Stimulated activated CD4-positive, alpha-beta T cell treated with anti-CD3 and anti-CD28 coated beads, Interleukin-2, amount 100 ng/mL, for 24 hours (primary cell): ENCODE measurements at places on chromosomes 5 and 9.
A peak's percentile ranks its signal among the peaks of the same experiment; 100 is the strongest.

DNA sequence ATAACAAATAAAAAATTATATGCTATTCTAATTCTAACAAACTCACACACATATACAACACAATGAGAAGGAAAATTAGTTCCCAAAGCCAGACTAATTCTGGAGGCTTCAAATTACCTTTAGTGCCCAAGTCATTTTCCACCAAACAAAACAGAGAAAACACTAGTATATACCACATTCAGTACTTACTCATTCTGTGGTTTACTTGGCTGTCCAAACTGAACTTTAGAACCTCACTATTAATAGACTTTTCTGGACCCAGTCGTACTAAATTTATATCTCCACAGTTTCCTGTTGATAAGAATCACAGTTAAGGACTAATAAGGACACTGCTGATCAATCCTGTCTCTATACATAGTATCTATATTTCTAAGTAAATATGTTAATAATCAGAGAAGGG lies 66.4 kb downstream of the SETX start:
- no peak for DNase-seq

DNA sequence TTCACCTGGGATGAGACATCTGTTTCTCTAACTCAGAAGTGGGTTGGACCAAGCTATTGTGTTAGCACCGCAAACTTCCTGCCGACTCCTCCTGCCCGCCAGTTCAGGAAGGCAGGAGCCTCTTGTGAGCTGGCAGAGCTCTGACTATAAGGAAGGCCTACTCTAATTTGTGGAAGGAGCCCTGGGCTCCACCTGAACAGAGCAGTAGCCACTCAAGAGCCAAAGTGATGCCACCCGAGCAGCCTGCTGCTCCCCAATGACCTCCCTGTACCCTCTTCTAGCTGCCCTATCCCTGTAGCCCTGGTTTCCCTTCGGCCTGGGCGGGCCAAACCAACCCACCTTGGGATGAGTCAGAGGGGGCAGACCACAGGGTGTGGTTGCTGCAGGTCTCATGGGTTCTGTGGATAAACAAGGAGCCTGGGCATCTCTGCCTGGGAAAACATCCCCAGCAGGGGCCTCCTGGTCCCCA lies 81.6 kb downstream of the PSD2 start:
- no peak for DNase-seq

- DNase-seq: peak; percentile 20
Observed at GRCh38 chr5:179974946-179975712, 67.4 kb upstream of the TBC1D9B start.

DNA sequence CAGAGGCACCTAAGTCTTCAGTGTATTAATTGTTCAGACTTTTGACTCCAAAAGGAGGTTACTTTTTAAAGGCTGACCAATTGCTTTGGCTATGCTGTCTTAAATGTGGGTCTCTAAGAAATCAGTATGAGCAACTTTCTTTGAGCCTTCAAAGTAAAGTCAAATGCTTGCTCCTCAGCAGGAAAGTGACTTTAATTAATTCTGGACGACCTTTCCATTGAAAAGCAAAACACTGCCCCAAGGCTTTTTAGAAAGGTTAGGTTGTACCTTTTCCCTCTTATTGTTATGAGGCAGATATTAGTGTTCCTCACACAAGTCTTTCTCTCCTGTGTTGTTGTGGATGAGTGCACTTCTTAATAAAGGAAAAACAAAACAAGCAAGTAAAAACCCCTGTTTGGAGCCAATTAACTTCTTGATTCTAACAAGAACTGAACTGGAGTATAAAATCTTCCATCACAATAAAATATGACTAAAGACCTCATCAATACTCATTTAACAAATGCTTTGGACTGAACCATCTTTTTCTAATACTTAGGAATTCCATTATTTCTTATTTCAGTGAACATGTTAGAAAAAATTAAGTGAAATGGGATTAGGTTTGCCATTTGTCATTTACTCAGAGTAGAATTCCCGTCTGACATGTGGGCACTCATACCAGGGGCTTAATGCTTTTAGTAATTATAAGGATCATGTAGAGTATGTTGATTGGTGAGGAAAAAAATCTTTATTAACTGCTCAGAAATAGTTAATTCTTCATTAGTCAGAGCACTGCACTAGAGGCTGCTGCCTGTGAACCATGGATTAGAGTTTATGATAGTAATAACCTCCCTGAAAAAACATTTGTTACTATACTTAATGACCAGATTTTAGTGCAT lies 159.1 kb upstream of the ZNF608 start:
- no peak for DNase-seq

- no peak for DNase-seq
Observed at GRCh38 chr5:72438141-72438540, 69.1 kb downstream of the ZNF366 start.

- DNase-seq: no peak
Observed at GRCh38 chr5:71769287-71769686, 50.2 kb downstream of the CARTPT start.

- DNase-seq: no peak
Observed at GRCh38 chr9:98519641-98520040, 189.1 kb downstream of the GABBR2 start.

GRCh38 chr5:100270023-100270771 lies 265.0 kb upstream of the FAM174A start:
- no peak for DNase-seq

GRCh38 chr5:92836855-92837755 lies 743.9 kb downstream of the NR2F1-AS1 start:
- no peak for DNase-seq

GRCh38 chr9:83620841-83621636 lies 1.9 kb upstream of the IDNK start:
- peak; percentile 46 for DNase-seq

DNA sequence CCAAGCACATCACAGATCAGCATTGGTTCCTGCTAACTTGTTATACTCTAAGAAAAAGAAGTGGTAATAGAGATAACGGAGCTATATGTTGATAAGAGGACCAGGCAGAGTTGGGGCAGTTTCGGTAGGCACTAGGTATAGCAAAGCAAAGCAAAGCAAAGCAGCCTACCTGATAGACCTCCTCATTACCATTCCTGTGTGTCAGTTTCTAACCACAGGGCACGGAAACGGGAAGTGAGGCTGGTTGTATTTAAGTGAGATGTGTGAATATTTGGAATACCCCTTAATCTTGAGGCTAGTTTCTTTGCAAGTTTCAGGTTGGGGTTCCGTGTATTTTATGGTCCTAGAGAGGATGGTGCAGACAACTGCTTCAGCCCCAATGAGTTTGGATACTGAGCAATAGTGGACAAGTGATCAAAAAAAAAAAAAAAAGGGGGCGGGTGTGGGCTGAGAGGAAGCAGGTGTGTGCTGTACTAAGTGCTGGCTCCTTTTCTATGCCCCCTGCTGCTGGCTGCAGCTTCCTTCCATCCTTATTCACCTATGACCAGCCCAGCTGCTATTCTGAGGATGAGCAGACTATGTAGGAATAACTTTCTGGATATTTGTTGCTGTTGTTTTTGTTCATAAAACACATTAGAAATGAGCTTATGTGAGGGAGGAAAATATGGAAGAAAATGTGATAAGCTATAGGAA lies 183.3 kb downstream of the SH3GL2 start:
- no peak for DNase-seq

GRCh38 chr5:144680711-144681110 lies 510.0 kb downstream of the KCTD16 start:
- DNase-seq: no peak

DNA sequence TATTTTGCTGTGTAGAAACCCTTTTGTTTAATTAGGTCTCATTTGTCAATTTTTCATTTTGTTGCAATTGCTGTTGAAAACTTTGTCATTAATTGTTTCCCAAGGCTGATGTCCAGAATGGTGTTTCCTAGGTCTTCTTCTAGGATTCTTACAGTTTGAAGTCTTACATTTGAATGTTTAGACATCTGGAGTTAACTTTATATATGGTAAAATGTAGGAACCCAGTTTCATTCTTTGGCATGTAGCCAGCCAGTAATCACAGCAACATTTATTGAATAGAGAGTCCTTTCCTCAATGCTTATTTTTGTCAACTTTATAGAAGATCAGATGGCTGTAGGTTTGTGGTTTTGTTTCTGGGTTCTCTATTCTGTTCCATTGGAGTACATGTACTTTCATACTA lies 1290.8 kb upstream of the CDH9 start:
- DNase-seq: no peak

- no peak for DNase-seq
Observed at GRCh38 chr9:34624475-34625185, 4.2 kb downstream of the ARID3C start.

- DNase-seq: no peak
Observed at GRCh38 chr9:120791161-120791560, 2.1 kb downstream of the FBXW2 start.

GRCh38 chr5:52856564-52856963 lies 68.8 kb downstream of the ITGA1 start:
- DNase-seq: no peak

- DNase-seq: no peak
Observed at GRCh38 chr5:93569300-93570160, 11.5 kb downstream of the NR2F1-AS1 start.

GRCh38 chr5:66469684-66470083 lies 126.5 kb upstream of the MAST4 start:
- no peak for DNase-seq

GRCh38 chr5:59709846-59710245 lies 183.7 kb downstream of the PDE4D start:
- no peak for DNase-seq

DNA sequence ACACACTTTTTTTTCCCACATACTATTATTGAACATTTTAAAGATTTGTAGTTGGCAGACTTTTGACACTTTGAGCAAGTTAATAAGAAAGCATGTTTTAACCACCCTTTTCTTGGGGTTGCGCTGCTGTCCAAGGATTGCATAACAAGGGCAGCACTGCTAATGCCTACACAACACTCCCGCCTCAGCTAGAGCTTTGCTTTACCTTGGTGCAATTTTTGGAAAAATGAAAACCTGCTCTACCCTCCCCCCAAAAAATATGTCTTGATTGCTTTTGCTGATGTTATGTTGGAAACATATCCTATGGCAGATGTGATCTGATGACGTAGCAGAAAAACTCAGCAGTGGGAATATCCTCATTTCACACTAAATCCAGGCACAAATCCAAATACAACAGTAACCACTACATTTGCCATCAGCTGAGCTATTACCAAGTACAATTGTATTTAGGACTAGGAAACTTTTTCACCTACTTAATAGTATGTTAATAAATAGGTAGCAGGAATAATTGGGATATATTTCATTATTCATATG lies 51.5 kb downstream of the UBE2R2 start:
- no peak for DNase-seq

DNA sequence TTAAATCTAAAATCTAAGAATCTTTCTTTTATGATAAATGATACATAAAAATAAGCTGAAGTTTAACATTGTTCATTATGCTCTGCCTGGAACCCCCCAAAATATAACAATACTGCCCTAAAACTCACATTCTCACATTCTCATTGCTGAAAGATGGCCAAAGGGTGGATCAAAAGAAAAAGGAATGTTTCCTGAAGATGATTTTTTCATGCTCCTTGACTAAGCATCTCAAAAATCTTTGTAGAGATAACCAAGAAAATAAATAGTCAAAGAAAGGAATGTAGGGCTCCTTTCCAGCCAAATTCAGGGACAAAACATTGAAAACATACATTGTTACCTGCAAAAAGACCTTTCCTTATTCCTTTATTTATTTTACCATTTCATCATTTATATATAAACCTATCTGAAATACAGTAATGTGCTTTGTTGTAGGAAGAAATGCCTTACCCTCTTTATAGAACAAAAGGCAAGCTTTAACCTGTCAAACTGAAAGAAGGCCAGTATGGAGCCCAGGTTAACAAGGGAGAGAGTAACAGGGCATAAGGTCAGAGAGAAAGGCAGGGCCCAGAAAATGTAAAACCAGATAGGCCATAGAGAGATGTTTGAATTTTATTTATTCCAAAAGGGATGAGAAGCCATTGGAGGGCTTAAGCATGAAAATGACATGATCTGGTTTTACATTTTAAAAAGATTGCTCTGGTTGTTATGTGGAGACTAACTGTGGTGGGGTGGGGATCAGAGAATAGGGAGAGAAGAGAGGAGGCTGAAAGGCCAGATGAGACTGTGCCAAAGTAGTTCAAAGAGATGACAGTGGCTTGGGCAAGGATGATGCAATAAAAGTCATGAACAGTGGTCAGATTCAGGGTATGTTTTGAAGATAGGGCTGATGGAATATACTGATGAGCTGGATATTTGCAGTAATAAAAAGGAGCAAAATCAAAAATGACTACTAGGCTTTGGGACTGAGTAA lies 37.3 kb upstream of the CDK5RAP2 start:
- no peak for DNase-seq

GRCh38 chr9:114467226-114467750 lies 38.0 kb downstream of the WHRN start:
- DNase-seq: no peak

DNA sequence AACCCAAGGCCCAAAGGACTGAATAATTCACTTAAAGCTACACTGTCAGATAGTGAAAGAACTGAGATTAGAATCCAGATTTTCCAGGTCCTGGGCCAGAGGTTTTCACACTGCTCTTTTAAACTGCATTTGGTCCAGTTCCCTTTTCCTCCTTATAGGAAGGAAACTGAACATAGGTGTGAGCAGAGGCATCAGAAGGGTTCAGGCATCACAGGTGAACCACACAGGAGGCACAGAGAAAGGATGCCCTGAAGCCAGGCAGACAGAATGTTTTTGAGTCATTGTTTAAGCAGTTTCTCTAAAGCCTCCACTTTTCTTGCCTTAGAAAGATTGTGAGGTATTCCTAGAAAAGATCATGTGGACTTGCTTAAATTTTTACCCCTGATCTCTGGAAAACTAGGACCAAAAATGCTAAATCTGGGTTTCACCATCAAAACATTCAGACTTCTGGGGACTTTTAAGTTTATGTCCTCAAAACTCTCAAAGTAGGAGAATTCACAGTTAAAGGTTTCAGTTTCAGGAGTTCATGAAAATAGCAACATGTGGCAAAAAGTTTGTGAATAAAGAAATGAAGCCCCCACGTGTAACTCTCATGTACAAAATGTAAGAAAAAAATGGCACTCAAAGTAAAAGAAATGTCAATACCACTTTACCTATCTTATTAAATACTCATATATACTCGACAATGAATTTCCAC lies 386.1 kb downstream of the NTRK2 start:
- no peak for DNase-seq

GRCh38 chr5:120803282-120803681 lies 339.2 kb downstream of the PRR16 start:
- no peak for DNase-seq

DNA sequence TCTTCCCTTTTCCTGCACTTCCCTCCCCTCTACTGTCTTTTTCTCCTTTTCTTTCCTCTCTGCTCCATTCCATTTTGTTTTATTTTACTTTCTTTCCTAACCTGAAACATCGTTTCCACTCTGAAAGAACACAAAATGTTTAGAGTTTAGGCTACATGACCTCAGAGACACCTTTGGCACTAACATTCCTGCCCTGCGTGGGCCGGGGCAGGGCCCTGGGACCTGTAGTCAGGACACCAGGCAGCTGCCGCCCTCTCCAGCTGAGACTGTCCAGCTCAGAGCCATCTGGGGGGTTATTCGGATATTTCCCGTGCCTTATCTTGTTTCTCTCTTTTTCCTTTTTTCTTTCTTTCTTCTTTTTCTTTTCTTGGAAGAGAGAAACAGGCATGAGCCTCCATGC lies 58.3 kb upstream of the ERCC6L2 start:
- no peak for DNase-seq
